Small intestine (tissue), 16 donors: ENCODE measurements at places on chromosomes 5 and 9. TPM values are rescaled to one million over a fixed set of nuclear protein-coding genes. Genes with fewer than 3 reads are reported as not detected.

DNA sequence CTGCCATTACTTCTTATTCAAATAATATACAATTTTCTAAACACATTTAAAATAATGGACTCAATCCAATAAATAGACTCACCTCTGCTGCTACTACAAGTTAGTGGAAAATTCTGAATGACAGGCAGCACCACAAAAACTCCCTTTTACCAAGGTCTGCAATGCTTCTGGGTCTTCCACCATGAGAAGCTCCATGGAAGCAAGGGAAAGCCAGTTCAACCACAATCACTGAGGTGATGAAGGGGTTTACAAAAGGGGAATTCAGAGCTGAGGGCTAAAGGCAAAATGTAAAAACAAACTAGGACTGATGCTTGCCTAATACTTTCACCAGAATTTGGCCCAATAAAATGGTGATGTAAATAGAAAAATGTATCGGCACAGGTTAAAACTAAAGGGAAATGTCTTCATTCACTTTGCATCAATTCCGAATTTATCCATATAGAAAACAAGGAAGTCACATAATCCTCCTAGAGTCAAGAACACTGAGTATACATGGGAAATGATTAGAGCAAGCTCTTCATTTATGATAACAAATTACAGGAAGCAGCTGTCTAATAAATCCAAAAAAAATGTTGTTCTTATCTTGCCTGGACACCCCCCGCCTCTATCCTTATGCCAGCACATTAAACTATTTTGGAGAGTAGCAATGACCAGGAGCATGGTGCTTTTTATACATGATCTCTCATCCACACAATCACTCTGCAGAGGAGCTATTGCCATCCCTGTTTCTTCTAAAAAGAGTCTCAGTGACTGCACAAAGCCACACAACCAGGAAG is 66.3 kb upstream of the NFIB start:
- DNase-seq: no peak

GRCh38 chr9:73773896-73774295 is 622.2 kb downstream of the ANXA1 start:
- no peak for DNase-seq

GRCh38 chr5:43051684-43052083 is 11.6 kb upstream of the ANXA2R start:
- no peak for DNase-seq

ADAMTS6 gene
- polyA plus RNA-seq: not detected

DNA sequence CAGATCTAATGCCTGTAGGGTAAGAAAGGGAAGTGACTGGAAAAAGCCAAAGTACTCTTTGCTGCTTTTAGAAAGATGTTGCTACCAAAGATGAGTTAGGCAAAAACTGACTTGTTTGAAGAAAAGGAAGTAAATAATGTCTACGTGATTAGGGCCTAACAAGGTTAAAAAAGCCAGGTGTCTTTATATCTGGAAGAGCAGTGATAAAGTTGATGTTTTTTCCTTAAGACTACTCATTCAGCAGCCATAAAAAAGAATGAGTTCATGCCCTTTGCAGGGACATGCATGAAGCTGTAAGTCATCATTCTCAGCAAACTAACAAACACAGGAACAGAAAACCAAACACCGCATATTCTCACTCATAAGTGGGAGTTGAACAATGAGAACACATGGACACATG is 13.5 kb upstream of the AMACR start:
- no peak for DNase-seq

IQGAP2 gene
- 138 TPM for polyA plus RNA-seq

SLC25A2 gene
- polyA plus RNA-seq: 0.12 TPM

DNA sequence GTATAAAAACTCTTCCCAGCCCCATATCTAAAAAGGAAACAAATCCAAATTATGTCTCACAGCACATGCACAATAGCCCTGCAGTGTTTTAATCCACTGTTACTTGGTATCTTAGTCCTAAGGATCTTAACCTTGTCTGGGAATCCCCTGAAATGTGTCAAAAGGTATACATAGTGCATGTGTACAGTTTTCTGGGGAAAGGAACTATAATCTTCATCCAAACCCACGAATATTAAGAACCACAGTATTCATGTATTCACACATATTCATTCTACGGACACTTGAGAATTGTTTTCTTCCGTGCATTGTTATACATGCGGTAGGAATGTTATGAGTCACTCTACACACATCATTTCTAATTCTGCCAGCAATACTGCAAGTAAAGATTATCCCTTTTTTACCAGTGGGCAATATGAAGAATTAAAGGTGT is 47.8 kb upstream of the SNX2 start:
- DNase-seq: no peak

DNA sequence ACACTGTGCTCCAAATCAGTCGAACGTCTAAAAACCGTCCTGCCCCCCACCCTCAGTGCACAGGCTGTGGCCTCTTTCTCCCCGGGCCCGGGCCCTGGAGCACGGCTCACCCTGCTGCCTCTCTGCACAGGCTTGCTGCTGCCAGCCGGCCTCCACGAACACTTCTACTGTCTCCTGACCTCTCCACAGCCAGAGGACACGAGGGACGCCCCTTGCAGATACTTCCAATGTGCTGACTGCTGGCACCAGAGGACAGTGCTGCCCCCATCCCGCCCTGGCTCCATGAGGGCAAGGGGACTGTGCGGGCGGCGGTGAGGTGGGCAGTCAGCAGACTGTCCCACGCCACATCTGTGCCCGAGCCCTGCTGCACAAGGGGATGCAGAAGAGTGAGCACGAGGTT is 174.8 kb downstream of the COL23A1 start:
- no peak for DNase-seq

DNA sequence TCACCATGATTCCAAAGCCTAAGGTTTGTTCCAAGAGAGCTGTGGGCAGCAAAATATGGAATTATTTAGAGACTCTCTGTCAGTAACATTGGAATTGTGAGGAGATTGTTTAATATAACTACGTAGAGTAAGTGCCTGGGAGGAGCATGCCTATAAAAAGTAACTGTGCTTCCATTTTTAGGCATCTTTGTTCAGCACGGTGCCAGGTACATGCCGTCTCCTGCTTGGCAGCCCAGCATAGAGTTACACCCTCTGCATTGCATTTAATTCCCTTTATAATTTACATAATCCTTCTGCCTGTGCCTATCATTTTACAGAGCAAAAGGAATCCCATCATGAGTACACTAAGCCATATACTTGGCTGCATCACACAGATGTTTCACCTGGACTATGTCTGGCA is 32.1 kb upstream of the ALDH1A1 start:
- no peak for DNase-seq

SLC34A1 gene
- polyA plus RNA-seq: not detected

GRCh38 chr9:109256336-109256735 is 64.5 kb downstream of the EPB41L4B start:
- DNase-seq: no peak

DNA sequence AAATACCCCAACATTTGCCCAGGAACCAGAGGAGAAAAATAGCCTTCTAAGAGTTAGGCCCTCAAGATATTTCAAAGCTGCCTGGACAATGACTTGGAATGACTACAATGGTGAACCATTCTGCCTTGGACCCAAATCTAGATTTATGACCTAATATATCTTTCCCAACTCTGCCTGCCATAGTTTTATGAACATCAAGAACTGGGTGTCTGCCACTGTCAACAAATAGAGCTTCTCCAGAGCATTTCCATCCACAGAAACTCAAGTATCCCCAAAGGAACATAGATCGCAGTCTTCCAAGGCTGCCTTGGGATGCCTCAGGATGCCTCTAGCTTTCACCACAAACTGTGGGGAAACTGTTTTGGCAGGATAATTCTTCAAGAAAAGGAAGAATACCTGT is 48.2 kb upstream of the NFIB start:
- DNase-seq: no peak

DNA sequence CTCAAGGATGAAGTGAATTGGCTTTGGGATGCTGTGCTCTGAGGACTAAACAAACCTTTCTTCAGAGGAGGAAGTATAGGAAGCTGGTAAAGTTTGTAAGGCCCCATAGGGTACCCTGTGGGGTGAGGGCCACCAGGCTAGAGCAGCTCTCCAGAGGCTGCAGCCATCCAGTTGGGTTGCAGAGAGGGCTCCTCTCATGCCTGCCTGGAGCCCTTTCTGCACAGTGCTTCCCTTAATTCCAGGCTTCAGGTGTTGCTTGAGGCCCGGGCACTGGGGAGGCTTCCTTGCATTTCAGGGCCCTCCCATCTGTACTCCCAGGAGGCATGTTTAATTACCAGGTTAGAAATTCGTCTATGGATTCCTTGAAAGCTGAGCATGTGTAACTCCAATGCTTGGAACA is 95.3 kb upstream of the FSTL4 start:
- DNase-seq: no peak

- DNase-seq: no peak
These were observed 76.9 kb downstream of the GHR start for GRCh38 chr5:42500003-42500599.
